ENCODE measurements at places on chromosomes 7 and 10.

DNA sequence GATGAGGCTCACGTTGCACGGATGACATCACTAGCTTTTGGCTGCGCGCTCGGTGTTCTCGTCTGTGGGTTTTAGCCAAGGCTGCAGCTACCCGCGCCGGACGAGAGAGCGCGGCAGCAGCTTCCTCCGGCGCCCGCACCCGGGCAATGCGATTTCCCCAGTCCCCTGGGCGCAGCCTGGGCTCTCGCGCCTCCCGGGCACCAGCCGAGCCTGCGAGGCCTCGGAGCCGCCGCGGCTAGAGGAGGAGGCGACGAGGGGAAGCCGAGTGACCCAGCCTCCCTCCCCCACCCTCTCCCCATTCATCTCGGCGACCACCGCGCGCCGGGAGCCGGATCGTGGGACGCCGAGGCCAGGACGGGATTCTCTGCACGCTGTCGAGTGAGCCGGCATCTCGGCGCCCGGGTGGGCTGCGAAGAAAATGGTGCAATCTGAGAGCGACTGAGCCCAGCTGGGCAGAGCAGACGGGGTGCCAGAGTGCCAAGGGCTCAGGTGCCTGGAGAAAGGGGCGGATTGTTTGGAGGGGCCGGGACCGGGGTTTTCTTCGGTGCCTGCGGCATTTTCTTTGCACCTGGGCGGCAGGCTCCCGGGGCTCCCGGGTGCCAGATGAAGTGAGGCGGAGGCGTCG is 1.2 kb upstream of the TMEM178B start:
- peak; percentile 90 for DNase-seq

DNA sequence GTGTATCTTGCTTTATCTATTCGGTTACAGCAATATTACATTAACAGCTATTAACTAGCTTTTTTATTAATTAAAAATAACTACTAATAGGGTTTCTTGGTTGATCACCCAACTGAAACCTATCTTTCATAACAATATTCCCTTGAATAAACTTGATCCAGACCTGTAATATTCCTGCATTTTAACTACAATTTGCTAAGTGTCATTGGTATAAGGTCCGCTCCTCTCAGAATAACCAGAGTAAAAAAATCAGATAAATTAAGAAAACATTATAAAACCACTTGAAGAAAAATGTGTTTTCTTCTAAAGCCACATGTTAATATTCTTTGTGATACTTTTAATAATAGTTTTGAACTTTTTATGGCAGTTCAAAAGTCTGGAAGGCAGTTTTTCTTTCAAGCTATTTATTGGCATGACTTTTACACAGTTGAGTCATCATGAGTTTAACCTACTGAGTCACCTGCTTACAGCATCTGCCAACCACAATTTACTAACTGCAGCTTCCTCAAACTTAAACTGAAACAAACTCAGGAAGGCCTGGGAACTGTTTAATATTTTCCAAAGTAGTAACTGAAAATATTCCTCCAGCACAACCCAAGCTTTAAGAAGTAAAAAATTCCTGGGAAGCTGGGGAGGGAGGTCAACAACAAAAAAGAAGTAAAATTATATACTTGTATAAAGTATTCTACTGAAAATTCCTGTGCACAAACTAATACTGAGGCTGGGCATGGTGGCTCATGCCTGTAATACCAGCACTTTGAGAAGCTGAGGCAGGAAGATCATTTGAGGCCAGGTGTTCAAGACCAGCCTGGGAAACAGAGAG is 103.2 kb downstream of the NRBF2 start:
- no peak for DNase-seq

GRCh38 chr10:68340358-68341080 is 7.8 kb upstream of the PBLD start:
- no peak for DNase-seq

DNA sequence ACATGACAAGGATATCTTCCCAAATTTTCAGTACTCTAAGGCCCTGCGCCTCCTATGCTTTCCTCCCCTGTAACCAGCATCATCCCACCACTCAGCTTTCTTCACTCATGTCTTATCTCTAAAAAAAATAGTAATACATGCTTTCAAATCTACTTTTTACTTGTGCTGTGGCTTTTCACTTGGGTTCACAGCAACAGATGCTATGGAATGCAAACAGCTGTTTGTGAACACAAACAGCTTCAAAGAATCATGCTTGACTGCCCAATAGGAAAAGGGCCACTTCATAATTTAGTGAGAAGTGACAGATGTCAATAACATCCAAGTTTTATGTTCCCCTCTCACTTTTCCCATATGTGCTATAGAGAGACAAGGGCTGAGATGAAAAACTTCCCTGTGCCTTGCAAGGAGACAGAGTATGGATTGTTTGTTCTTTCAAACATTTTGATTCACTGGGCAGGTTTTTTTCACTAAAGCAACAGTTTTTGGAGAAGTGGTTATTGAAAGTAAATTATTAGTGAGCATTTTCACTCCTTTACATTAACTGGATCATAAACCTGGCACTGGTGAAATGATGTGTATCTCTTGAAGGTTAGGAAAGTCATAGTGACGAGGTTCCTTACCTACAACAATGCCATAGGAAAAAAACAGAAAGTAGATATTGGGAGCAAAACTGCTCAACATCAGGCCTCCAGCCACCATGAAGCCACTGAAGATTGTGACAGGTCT is 37.3 kb downstream of the SLC16A9 start:
- DNase-seq = no peak

DNA sequence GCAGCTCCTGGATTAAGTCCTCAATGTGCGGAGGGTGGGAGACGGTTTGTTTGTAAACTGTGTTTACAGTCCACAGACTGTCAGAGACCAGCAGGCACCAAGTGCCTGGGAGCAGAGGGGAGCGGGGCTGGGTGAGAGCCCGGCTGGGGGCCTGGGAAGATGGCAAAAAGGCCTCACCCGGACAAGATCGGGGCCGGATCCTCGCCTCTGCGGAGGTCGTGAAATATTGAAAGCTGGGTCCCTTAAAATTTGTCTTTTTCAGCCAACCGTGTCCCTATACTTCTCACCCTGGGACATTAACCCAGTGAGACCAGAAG is 2.8 kb downstream of the MMP21 start:
- no peak for DNase-seq

DNA sequence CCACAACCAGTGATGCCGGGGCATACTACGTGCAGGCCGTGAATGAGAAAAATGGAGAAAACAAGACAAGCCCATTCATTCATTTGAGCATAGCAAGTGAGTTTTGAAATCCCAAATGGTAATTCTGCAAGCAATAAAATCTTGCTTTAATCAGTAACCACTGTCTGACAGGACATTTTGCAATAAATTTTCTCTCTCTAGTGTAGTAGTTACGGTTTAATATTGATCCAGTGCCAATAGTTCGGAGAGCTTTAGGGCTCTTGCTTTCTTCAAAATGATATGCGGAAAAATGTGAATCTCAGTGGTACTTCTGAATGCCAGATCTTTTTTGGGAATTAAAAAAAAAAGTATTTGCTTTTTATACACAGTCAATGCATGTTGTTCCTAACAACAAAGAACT is 520.4 kb downstream of the SDK1 start:
- no peak for DNase-seq

GRCh38 chr7:122970740-122971725 is 24.5 kb downstream of the TAS2R16 start:
- peak; percentile 24 for DNase-seq

GRCh38 chr10:87541114-87541513 is 36.4 kb downstream of the MINPP1 start:
- no peak for DNase-seq

GRCh38 chr7:134438946-134439345 is 20.0 kb downstream of the AKR1B1 start:
- DNase-seq = no peak

GRCh38 chr7:12586271-12586670 is 15.8 kb downstream of the SCIN start:
- no peak for DNase-seq

DNA sequence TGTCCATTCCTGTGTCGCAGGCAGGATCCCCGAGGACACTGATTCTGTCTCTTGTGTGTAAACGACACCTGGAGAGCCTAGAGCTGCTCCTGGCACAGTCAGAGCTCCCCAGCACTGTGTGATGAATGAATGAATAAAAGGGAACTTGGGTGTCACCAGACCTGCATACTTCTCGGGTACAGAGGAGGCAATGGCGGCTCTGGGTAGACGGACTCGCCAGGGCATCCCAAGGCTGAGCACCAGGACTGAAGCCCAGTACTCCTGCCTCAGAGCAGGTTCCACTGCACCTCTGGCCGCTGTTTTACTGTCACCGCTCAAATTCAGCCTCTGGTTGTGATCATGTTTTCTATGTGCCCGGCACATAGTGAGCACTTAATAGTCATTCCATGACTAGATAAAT is 255.8 kb downstream of the GLRX3 start:
- no peak for DNase-seq

- no peak for DNase-seq
Observed at GRCh38 chr10:110900983-110901382, 18.0 kb downstream of the BBIP1 start.

- DNase-seq = peak; percentile 17
Observed at GRCh38 chr7:32427769-32428291, 62.4 kb downstream of the LSM5 start.

- DNase-seq = peak; percentile 72
Observed at GRCh38 chr7:149422162-149422913, 38.5 kb downstream of the ZNF777 start.

DNA sequence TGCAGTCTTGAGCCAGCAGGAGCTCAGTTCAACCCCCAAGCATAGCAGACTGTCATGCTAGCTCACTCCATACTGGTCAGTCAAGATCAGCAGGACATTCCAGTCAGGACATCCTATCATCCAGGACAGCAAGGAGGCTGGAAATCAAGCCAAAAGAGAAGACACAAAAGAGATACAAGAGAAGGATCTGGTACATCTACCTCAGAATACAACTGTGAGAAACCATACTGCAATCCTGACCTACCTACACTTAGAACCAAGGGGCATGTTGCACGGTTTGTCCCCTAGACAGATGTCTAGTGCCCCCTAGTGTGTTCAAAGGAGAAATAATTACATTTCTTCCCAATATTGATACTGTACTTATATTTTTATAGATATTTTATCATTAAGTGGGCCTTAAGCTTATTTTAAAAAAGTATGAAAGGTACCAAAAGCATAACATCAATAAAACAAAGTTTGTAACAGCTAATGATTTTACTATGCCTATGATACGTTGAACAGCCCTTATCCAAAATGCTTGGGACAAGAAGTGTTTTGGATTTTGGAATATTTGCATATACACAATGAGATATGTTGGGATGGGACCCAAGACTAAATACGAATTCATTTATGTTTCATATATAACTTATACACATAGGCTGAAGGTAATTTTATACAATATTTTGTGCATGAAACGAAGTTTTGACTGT is 26.7 kb downstream of the ERCC6 start:
- no peak for DNase-seq

- peak; percentile 96 for DNase-seq
Observed at GRCh38 chr7:100489824-100490223, 6.1 kb downstream of the NYAP1 start.

DNA sequence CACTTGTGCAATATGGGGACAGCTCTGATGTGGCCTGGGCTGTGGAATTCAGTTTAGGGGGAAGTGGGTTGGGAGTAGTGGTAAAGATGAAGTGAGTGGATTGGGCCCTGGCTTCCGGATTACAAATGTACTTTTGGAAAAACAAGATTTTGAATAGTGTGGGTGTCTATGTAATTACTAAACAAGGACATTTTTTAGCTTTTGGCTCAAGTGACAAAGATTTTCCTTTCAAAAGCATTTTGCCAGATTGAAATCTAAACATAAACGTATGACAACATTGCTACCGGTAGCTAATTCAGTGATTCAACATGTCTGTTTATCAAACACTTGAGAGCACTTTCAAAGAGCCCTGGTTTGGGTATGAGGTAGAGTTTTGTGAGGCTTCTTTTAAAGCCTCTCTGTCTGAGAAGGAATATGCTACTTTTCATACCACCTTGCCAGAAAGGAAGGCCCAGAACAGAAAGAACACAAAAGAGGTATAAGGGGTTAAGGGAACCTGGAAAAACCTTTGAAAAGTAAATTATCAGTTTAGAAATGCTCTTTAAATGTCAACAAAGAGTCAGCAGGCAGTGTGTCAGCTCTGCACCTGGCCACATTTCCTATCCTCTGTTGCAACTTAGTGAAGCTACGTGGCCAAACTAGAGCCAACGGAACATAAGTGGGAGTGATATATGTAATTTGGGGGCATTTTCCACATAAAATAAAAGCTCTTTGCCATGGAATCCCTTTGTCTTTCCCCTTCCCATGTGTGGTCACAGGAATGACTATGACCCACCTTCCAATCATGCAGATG is 516.1 kb downstream of the NRG3 start:
- DNase-seq = no peak

- no peak for DNase-seq
Observed at GRCh38 chr7:139562961-139563565, 39.6 kb downstream of the CLEC2L start.

DNA sequence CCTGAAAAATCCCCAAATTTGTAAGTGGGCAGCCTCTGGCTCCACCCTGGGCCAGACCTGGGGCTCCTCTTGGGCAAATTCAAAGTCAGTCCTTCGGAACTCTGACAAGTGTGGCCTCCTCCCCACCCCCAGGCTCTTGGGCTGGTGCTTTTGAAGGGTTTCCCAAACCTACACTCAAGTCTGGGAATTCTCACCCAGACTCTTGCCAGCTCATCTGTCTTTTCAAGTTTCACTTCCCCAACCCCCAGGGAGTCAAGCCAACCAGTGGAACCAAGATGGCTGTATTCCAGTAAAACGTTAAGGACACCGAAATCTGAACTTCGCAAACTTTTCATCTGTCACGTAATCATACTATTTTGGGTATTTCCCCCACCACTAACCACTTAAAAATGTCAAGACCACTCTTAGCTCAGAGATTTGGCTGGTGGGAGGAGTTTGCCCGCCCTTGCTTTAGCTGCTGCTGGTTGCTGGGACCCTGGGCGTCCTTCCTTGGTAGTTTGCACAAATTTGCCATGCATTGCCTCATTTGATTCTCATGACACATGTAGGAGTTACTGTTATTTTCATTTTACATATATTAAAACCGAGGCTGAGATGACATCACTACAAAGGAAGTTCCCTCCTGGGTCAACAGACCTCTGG is 1.7 kb upstream of the MYO1G start:
- DNase-seq = no peak

- DNase-seq = no peak
Observed at GRCh38 chr10:8183241-8183704, 128.8 kb downstream of the GATA3 start.

GRCh38 chr7:46360811-46361210 is 439.7 kb upstream of the IGFBP3 start:
- DNase-seq = no peak

GRCh38 chr10:62582101-62582705 is 208.0 kb downstream of the ZNF365 start:
- DNase-seq = no peak

DNA sequence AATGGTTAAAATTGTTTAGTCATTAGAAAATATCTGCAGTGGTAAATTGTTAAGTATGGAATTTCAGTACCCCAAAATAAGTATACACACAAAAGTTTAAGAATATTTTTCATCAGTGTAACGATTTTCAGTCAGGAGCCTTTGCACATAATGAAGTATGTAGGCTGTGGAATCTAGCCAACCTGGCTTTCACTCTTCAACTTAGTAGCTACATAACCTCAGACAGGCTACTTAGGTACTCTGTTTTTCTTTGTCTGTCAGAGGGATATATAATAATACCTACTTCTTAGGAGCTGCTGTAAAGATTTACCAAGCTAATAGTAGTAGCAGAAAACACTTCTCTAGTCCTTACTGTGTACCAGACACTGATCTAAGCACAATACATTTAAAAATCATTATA is 137.5 kb downstream of the ZEB1 start:
- DNase-seq = no peak

All from NCI-H526 treated with DMSO at 0.1 percent for 48 hours (cell line).